ENCODE measurements at places on chromosomes 16 and 17. TPM values are rescaled to one million over a fixed set of nuclear protein-coding genes. Genes with fewer than 3 reads are reported as not detected.
A peak's percentile ranks its signal among the peaks of the same experiment; 100 is the strongest.

DNA sequence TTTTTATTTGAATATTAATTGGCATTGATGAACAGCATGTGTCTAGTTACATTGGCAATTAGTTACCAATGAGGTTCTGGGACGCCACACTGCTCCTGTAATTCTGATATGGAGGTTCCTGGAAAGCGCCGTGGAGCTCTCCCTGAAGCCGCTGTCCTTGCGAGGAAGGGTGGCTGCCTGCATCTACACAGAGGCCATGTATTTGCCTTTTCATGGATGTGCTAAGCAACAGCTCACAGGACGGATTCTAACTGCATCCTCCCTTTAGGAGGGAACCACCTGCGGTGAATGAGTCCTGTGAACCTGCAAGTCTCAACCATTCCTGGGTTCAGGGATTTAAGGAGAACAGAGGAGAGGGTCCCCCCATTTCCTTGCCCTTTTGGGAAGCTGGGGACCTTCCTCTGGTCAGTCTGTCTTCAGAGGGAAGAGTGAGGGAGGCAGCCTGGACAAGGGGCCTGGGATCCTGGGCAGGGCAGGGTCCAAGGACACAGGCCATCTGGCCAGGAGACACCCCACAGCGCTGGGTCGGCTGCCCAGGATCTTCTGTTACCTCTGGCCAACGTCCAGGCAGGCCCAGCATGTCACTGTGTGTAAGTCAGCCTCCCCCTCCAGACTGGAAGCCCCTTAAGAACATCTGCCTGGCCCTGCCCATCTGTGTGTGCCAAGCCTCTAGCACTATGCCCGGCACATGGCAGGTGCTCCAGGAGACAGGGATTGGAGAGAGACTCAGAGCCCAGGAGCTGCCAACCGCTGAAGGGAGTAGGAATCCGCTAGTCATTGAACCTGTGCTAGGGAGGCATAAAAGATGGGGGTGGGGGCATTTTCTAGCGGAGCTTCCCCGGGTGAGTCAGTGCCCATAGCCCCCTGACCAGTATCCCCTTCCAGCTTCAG is 314.1 kb upstream of the TNRC6C start:
- H3K4me3 ChIP-seq, result no peak overlapping the region
- H3K27ac ChIP-seq, result no peak overlapping the region
- no peak for DNase-seq
- no peaks in the 10 kb centered on the region for H3K36me3 ChIP-seq

DNA sequence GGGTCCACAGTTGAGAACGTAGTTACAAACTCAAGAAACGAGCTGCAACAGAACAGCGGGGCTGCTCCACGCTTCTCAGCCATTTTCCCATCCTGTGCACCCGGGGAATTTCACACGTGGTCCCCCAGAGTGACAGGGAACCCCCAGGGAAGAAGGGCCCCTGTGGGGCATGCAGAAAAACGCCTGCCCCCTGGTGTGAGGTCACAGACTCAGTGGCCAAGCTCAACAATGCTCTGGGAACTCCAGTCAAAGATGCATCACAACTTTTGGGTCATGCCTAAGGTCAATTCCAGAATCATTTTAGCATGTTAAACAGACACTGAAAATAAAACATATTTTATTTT is 115.4 kb downstream of the ZNF778 start:
- H3K27me3 ChIP-seq, result no peaks in the 10 kb centered on the region
- no peak overlapping the region for H3K4me3 ChIP-seq
- no peaks in the 10 kb centered on the region for H3K36me3 ChIP-seq
- no peak for DNase-seq

DNA sequence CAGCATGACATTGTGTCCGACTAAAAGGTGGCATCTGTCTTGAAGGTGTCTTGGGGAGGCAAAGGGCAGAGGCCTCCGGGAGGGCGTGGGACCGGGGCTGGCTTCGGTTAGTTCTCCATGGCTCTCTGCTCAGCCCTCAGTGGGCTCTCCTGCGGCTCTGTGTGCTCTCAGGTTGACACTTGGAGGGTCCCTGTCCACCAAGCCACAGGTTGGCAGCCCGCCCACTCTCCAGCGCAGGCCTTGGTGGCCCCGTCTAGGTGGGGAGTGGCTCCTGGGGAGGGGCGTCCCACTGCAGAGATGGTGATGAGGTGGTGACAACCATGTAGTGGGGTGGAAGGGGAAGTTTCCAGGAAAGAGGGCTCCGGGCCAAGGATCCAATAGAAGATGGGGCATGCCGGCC is 31.6 kb downstream of the ADGRG5 start:
- no peak for DNase-seq
- H3K36me3 ChIP-seq, result no peaks in the 10 kb centered on the region
- H3K27me3 ChIP-seq, result peaks cover 23% of the 10 kb centered on the region
- no peak overlapping the region for H3K27ac ChIP-seq

DNA sequence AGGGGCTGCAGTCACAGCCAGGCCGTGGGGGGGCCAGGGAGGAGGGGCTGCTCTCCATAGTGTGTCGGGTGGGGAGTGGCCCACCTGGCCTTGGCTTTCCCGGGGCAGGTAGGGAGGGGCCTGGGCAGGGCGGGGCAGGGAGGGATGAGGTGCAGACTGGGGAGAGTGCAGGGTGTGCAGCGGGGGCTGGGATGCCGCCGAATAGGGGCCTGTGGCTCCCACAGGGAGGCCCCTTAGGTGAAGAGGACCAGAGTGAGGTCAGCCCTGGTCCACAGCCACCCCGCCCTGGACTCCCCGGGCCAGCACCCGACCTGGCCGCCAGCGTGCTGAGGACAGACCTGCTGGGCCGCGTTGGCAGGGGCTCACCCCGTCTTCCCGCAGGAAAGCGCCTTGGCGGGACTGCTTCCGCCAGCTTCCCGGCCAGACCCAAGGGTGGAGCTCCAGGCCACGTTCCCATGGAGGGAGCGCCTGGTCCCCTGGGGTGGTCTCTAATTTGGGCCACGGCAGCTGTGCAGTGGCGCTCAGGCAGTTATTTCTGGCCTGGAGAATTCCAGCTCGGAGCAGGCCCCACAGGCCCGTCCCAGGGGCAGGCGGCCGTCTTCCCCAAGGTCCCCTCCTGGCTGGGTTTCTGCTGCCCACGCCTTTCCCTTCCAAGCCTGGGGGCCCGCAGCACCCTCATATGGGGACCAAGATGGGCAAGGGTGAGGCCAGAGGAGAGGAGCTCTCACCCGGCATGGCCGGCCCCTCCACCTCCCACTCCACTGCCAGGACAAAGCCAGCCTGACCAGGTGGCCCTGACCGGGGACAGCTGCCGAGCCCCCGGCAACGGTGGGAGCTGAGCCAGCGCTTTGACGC is 27.9 kb downstream of the CACNA1H start:
- H3K4me1 ChIP-seq, result peaks cover 4% of the 10 kb centered on the region
- DNase-seq, result peak; percentile 71
- H3K36me3 ChIP-seq, result no peaks in the 10 kb centered on the region
- no peaks in the 10 kb centered on the region for H3K27me3 ChIP-seq
- H3K27ac ChIP-seq, result no peak overlapping the region

GRCh38 chr16:19127205-19127604 is 13.4 kb downstream of the ITPRIPL2 start:
- H3K27me3 ChIP-seq, result no peaks in the 10 kb centered on the region
- H3K4me3 ChIP-seq, result no peak overlapping the region
- no peak for DNase-seq

The TMC6 gene
- 72.7 TPM for total RNA-seq

The KIF19 gene
- total RNA-seq, result 0.07 TPM

- no peaks in the 10 kb centered on the region for H3K27me3 ChIP-seq
- H3K36me3 ChIP-seq, result no peaks in the 10 kb centered on the region
- no peaks in the 10 kb centered on the region for H3K4me1 ChIP-seq
- no peak overlapping the region for H3K27ac ChIP-seq
Observed at GRCh38 chr16:5895137-5895536, 797.5 kb upstream of the EEF2KMT start.

GRCh38 chr16:17467923-17468540 is 2.7 kb downstream of the XYLT1 start:
- peaks cover 43% of the 10 kb centered on the region for H3K27me3 ChIP-seq
- H3K4me3 ChIP-seq, result no peak overlapping the region

The MFSD6L gene
- total RNA-seq, result not detected

GRCh38 chr16:56610017-56610608 is 1.7 kb downstream of the MT2A start:
- H3K27ac ChIP-seq, result peak overlapping the region; percentile 99
- no peaks in the 10 kb centered on the region for H3K27me3 ChIP-seq
- no peak for DNase-seq
- no peaks in the 10 kb centered on the region for H3K36me3 ChIP-seq

GRCh38 chr16:67179421-67180080 is 4.2 kb downstream of the MATCAP1 start:
- H3K4me3 ChIP-seq, result no peak overlapping the region
- DNase-seq, result no peak
- H3K27me3 ChIP-seq, result no peaks in the 10 kb centered on the region
- peaks cover 54% of the 10 kb centered on the region for H3K4me1 ChIP-seq

- no peak for DNase-seq
- no peaks in the 10 kb centered on the region for H3K4me1 ChIP-seq
Observed at GRCh38 chr16:56488035-56488434, 31.8 kb downstream of the BBS2 start.

The CACNA1H gene
- 1.9 TPM for total RNA-seq

The RIPOR1 gene
- 84.9 TPM for total RNA-seq

The CLDN9 gene
- 1.5 TPM for total RNA-seq

GRCh38 chr16:85990861-85991301 is 91.9 kb downstream of the IRF8 start:
- no peak overlapping the region for H3K27ac ChIP-seq
- no peaks in the 10 kb centered on the region for H3K36me3 ChIP-seq
- H3K27me3 ChIP-seq, result peaks cover 11% of the 10 kb centered on the region
- DNase-seq, result no peak
- no peaks in the 10 kb centered on the region for H3K4me1 ChIP-seq
- H3K4me3 ChIP-seq, result no peak overlapping the region

DNA sequence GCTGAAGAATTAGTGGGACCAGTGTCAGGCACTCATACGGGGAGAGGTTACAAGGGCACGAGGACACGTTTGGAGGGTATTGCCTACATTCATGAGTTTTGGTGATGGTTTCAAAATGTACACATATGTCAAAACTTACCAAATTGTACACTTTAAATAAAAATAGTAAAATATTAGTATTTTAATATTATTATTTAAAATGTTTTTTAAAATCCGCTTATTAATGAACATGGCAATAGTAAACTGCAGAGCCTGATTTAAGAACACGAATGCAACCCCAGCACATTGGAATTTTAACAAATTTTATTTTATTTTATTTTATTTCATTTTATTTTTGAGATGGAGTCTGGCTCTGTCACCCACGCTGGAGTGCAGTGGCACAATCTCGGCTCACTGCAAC is 10.9 kb upstream of the ERCC4 start:
- DNase-seq, result no peak
- no peaks in the 10 kb centered on the region for H3K36me3 ChIP-seq
- no peaks in the 10 kb centered on the region for H3K27me3 ChIP-seq
- no peaks in the 10 kb centered on the region for H3K4me1 ChIP-seq
- H3K4me3 ChIP-seq, result no peak overlapping the region
- H3K27ac ChIP-seq, result peak overlapping the region; percentile 73

The PDE6G gene
- not detected for total RNA-seq
